ENCODE measurements at places on chromosomes 11 and 22. TPM values are rescaled to one million over a fixed set of nuclear protein-coding genes. Genes with fewer than 3 reads are reported as not detected.

CLMP gene
- total RNA-seq = 5.4 TPM

OR8D4 gene
- total RNA-seq = not detected

GRCh38 chr11:131888230-131888855 is 517.9 kb downstream of the NTM start:
- H3K4me3 ChIP-seq = no peak overlapping the region
- no peaks in the 10 kb centered on the region for H3K36me3 ChIP-seq
- H3K4me1 ChIP-seq = no peaks in the 10 kb centered on the region
- peaks cover 26% of the 10 kb centered on the region for H3K27me3 ChIP-seq

FGF19 gene
- 2.0 TPM for total RNA-seq

GRCh38 chr22:44491269-44492035 is 6.6 kb downstream of the RTL6 start:
- no peaks in the 10 kb centered on the region for H3K27me3 ChIP-seq
- peaks cover 11% of the 10 kb centered on the region for H3K4me1 ChIP-seq
- no peak overlapping the region for H3K4me3 ChIP-seq
- H3K36me3 ChIP-seq = peaks cover 8% of the 10 kb centered on the region
- no peak overlapping the region for H3K27ac ChIP-seq
- DNase-seq = no peak

GRCh38 chr11:15841931-15842740 is 514.2 kb downstream of the SOX6 start:
- H3K4me1 ChIP-seq = no peaks in the 10 kb centered on the region
- no peak overlapping the region for H3K4me3 ChIP-seq
- H3K27me3 ChIP-seq = no peaks in the 10 kb centered on the region
- no peak for DNase-seq

DNA sequence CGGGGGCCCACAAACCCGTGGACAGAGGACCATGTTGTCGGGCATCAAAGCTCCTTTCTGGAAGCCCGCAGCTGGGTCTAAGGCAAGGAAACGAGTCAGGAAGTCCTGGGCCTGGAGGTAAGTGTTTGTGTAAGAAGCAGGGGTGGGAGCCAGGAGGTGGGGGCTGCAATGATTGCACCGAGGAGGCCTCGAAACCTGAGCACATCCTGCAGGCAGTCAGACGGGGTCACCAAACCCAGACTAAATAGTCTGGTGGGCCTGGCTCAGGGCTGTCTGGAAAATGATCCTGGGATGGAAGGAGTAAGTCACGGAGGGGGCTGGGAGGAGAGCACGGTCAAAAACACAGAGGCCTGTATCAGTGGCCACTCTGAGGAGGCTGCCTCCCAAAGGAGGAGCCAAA is 539.2 kb downstream of the MN1 start:
- no peak for DNase-seq
- H3K4me3 ChIP-seq = no peak overlapping the region
- H3K4me1 ChIP-seq = no peaks in the 10 kb centered on the region
- no peaks in the 10 kb centered on the region for H3K36me3 ChIP-seq
- H3K27ac ChIP-seq = no peak overlapping the region

DNA sequence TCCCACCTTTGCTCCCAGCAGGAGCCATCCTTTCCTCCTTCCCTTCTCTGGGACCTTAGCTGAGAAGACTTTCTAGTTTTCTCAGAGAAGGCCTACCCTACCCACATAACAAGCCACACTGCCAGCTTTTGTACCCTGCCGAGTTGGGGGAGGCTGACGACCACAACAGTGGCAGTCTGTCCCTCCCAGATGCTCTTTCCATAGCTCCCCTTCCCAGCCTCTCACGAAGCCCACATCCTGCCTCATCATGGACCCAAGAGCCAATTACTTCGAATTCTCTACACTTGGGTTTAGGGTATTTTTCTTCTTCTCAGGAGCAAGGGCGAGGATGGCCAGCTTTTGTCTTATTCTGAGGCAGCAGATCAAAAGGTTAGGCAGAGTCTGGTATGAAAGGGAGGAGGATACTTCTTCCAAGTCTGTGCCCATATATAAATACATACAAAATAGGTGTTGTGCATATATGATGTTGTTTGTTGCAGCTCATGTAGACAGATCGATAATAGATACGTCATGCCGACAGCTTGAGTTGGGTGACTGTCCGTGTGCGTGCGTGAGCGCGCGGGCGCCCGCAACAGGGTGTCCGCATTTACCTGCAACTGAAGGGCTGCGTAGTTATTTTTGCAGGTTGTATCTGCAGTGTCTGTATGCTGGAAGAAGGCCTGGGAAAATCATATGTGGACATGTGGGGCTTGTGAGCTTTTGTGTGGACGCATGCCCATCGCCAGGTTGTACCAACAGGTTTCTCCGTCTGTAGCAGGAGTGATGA is 846 bp upstream of the NRGN start:
- no peaks in the 10 kb centered on the region for H3K36me3 ChIP-seq
- DNase-seq = no peak
- H3K27me3 ChIP-seq = no peaks in the 10 kb centered on the region
- H3K4me1 ChIP-seq = peaks cover 3% of the 10 kb centered on the region
- peak overlapping the region; percentile 73 for H3K4me3 ChIP-seq

SNU13 gene
- 197 TPM for total RNA-seq

GGT1 gene
- total RNA-seq = 10.2 TPM

GRCh38 chr11:85590848-85591483 is 36.2 kb downstream of the DLG2 start:
- no peak overlapping the region for H3K4me3 ChIP-seq
- no peaks in the 10 kb centered on the region for H3K27me3 ChIP-seq

OR10A2 gene
- not detected for total RNA-seq
